ENCODE measurements at places on chromosomes 11 and 22.

GRCh38 chr11:26243426-26243825 lies 88.5 kb upstream of the ANO3 start:
- no peak for DNase-seq

- no peak for DNase-seq
Measured at GRCh38 chr11:121643479-121644186, 190.9 kb upstream of the SORL1-AS1 start.

DNA sequence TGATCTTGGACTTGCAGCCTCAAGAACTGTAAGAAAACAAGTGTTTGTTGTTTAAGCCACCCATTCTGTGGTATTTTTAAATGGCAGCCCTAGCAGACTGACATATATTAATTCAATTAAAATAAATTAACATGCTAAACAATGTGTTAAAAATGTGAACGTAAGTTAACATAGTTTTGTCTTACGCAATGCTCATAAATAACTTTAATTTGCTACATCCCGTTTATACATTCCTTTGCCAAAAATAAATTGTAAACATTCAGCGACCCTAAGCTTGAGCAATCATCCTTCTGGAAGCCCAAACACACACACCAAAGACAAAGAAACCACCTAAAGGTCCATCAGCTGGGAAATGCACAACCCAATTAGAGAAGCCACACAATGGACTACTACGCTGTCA lies 70.4 kb downstream of the CELSR1 start:
- DNase-seq, result no peak

DNA sequence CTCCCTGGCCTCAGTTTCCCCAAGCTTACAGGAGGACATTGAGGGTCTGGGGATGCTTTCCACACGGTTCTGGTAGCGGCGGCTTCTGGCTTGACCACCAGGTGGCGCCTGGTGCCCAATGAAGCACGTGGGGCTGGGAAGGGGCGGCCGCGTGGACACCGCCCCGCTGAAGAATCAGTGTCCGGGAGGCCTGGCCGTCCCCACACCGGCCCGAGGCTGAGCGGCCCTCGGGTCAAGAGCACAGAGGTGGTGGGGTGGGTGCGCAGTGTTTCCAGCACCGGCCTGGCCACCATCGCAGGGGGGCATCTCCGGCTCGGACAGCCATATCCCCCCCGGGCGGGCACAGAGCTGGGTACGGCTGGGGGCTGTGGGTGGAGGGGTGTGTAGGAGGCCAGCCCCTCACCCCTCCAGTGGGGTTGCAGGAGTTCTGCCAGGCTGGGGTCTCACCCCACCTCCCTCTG lies 27.8 kb upstream of the PPARA start:
- peak; percentile 70 for DNase-seq

DNA sequence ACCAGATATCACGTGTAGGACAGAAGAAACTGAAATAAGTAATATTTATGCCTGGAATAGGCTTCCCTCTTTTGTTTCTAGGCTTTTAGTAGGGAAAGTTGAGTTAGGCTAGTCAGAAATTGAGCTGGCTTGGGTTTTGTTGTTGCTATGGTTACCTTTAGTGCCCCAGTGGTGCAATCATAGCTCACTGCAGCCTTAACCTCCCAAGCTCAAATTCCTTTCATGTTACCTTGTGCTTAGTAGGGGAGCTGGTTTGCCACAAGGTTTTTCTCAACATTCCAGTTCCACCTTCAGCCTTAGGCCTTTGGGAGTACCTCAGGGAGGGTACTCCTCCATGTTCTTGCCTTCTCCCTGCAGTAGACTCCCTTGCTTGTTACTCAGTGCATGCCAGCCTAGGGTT lies 69.1 kb upstream of the SUSD2 start:
- no peak for DNase-seq

GRCh38 chr11:36751996-36752395 lies 154.0 kb upstream of the RAG2 start:
- no peak for DNase-seq

DNA sequence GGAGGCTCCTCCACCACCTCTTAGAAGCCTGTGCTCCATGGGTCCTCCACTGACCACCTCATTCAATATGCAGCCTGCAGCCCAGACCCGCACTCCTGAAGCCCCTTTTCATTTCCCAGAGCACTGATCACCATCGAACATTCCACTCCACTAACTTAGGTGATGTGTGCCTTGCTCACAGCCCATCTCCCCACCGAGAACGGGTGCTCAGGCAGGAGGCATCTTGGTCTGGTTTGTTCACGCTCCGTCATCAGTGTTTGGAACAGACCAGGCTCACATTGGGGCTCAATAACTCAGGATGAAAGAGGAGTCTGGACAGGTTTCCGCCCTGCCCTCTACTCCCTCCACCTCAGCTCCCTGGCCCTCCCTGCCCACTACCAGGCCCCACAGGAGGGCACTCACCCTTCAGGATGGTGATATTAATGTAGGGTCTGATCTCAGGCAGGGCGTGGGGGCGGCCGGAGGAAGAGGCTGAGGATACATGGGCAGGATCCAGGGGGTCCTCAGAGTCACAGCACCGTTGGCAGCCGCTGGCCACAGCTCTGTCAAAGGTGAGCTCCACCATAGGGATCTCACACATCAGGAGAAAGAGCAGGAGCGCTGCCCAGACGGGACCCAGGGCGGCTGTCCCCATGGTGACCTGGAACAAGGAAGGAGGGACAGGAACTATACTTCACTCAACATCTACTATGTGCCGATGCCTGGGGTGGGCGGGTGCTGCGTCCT lies 3.1 kb downstream of the C1QTNF6 start:
- DNase-seq, result no peak

DNA sequence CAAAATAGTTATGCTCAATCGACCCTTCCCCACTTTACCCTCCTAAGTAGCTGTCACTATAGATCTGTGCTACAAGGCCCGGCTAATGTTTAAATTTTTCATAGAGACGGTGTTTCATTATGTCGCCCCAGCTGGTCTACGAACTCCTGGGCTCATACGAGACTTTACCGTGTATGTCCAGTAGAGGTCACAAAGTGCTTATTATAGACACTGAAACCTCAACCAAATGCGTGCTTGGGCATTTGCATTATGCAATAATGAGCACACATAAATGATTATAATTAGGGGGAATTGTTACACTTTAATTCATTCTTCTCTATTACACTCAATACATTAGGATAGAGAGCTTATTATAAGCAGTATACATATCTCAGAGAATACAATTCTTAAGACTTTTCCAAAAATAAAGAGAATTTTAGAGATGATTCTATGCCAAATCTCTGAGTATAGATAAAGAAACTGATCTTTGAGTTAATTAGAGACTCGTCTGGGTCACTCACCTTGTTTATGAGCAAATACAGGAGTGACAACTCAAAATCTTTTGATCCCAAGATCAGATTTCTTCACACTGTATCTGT lies 12.5 kb upstream of the MRPL16 start:
- DNase-seq, result no peak

DNA sequence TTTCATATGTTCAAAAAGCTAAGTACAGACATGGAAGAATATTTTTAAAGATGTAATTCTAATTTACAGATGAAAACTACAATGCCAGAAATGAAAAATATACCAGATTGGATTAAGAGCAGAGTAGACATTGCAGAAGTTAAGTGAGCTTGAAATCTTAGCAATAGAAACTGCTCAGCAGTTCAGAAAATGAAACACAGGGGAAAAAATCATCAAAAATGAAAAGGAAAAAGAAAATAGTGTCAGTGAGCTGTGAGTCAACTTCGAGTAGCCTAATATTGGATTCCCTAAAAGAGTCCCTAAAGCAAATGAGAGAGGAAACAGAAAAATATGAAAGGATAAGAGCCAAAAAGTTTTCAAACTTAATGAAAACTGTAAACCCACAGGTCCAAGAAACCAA lies 25.8 kb upstream of the IL10RA start:
- DNase-seq, result no peak

DNA sequence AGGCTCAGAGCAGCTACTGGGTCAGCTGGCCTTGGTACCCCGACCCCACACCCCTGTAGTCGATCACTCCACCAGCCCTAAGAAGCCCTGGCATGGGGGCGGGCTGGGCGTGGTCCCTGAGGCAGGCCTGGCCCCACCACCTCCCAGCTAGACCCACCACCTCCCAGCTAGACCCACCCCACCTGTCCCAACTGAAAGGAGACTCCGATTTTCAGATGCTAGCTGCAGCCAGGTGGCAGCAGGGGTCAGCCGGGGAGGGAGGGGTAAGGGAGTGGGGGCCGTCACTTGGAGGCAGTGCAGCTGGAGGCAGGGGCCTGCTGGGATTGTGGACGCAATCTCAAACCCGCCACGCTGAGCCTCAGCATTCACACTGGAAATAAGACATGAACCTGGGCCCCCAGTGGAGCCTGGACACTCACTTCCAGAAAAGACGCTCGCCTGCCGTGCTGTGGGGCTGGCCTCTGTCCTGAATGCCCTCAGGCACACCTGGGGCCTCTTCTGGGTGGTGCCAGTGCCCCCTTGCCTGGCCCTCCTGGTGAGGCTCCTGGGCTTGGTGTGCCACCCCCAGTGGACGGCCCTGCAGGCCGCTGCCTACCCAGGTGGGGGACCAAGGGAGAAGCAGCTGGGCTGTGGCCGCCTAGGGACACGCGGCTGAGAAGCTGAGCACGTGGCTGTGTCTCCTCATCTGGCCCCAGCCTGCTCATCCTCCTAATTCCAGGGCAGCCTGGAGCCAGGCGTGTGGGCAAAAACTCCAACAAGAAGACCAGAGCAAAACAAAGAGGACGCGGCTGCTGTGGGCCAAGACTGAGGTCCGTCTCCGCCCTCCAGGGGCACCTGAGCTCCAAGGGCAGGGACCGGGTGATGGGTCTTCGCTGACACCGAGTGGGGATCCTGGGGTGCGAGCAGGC lies 26.7 kb downstream of the OSBPL5 start:
- no peak for DNase-seq

GRCh38 chr22:43550672-43551071 lies 138.9 kb downstream of the MPPED1 start:
- DNase-seq, result no peak

DNA sequence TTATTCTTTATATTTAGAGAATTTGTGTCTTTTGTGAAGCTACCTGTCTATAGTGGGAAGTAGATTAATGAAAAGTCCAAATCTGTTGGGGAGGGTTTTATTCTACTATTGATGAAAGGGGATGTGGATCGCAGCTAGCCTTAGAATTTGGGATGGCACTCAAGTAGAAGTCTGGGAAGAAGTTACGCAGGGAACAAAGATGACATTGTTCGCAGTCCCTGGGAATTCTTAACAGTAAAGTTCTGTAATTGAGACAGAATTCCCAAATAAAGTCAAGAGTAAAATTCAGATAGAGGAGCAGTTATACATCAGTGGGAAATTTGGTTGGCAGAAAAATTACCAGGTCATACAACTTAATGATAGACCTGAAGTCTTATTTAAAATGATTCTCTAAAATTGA lies 64.1 kb downstream of the ATM start:
- DNase-seq, result no peak

DNA sequence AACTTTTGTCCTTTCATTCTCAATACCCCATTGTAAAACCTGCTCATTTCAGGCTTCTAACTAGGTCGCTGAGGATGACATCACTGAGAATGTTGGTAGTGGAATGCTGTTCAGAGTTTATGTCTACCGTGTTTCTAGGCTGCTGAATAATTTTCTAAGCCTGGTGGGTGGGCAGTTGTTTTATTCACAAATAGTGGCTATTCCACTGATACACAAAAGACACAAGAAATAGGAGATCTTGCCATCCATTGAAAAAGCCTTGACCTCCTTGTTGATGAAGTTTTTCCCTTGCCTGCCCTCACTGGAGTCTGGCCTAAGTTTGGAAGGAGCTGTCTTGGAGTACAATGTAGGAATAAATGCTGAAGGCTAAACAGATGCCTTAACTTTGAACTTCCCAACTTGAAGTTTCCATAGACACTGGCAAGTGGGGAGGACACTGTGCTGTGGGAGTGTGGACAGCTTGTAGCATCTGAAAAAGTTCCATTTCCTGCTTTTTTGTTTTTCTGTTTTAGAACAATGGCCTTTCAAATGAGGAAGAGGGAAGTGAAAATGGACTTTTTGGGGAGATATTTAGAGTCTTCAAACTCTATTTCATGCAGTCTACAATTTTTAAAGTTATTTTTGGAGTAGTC lies 59.2 kb downstream of the TRIM44 start:
- no peak for DNase-seq

- no peak for DNase-seq
Measured at GRCh38 chr11:111797145-111797581, 31.0 kb upstream of the PPP2R1B start.

- no peak for DNase-seq
Measured at GRCh38 chr11:13104619-13105236, 95.6 kb downstream of the RASSF10 start.

DNA sequence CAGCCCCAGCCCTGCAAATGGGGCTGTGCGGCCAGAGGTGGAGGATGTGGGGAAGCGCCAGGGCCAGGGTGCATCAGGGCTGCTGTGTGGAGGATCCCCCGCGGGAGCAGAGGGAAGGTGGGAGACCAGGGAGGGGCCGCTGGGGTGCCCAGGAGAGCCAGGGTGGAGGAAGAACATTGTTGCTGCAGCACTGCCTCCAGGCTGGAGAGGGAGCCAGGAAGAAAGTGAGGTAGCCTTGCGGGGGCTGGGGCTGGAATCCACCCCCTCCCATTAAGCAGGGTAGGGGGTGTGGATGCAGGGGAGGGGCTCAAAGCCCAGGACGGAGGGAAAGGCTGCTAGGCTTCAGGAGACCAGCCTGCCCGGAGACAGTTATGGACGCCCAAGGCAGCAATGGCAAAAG lies 15.0 kb downstream of the CABP7 start:
- DNase-seq, result no peak

GRCh38 chr11:62721994-62722393 lies 5.3 kb downstream of the HNRNPUL2 start:
- no peak for DNase-seq

DNA sequence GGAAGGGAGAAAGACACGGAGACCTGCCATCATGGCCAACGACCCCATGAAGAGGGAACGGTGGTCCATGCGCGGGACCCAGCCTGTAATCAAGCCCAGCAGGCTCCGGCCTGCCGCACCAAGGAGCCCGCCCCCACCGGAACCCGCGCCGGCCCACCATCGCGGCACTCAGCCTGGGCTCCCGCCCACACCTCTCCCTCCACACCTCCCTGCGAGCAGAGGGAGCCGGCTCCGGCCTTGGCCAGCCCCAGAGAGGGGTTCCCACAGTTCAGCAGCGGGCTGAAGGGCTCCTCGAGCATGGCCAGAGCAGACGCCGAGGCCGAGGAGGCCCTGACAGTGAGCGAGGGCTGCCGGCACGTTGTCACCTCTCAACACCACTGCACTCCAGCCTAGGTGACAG lies 1302.8 kb upstream of the CNTN5 start:
- DNase-seq, result no peak

Measured in stimulated activated effector memory CD8-positive, alpha-beta T cell treated with anti-CD3 and anti-CD28 coated beads, Interleukin-12 subunit alpha, Interleukin-12 subunit beta, amount 100 ng/mL, for 72 hours (primary cell).